ENCODE measurements at places on chromosomes 16 and 17. TPM values are rescaled to one million over a fixed set of nuclear protein-coding genes. Genes with fewer than 3 reads are reported as not detected.

GDPD1 gene
- 3.8 TPM for total RNA-seq

GRCh38 chr16:10946308-10946707 is 1.9 kb downstream of the CLEC16A start:
- DNase-seq: no peak

DNA sequence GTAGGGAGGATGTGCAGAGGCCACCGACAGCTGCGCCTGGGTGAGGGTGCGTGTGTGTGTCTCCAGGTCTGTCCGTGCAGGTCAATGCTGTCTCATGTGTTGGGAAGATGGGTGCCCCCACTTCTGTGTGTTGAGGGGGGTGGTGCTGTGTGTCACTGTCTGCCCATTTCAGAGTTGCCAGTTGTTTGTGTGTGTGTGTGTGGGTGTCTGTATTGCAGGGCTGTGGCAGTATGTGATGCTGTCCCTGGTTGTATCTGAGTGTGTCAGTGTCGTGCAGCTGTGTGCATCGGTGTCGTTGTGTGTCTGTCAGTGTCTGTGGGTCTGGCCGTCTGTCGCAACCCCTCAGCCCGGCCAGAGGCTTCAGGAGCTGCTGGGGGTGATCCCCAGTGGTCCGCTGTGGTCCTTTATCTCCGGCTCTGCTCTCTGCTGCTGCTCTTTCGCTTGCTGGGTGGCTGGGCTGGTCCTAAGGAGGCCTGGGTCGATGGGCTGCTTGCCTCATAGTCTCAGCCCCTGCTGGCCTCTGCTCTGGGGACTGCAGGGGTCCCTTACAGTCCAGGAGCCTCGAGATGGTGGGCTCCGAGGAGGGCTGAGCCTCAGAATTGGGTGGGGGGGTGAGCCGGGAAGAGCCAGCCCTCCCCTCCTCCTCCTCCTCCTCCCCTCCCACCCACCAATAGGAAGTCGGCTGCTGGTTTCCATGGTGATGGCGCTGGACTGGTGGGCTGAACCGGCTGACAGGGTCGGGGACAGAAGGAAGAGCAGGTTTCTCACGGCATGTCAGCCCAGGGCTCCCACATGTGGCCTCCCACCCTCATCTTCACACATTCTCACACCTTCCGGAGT is at the start of gene TSPOAP1:
Gene TSPOAP1, minus strand, starts transcription at position 601 of the 840 bp plus-strand sequence. CDS start 875 bp downstream, outside the sequence.
- DNase-seq: peak; percentile 79

- no peak for DNase-seq
Observed at GRCh38 chr17:58710948-58711552, 18.6 kb downstream of the RAD51C start.

RAB11FIP4 gene
- 2.6 TPM for total RNA-seq

DNA sequence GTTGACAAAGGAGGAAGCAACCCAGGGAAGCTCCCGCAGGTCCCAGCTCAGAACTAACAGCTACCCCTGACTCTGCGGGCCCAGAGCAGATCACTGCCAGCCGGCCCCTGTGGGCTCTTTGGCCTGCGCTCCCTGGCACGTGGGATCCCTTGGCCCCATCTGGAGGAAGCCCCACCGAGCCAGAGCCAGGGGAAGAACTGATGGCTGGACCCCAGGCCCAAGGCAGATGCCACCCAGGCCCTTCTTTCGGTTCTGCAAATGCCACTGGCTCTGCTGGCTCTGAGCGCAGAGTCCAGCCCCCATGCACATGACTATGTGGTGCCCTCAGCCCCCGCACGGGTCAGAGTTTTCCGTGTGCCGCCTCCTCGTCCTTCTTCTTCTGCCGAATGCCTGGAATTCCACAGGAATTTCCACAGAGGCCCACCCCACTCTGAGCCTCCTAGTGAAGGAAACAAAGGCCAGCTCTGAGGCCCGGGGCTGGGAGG is 35.8 kb upstream of the SNN start:
- peak; percentile 92 for DNase-seq

QPRT gene
- total RNA-seq: 1.6 TPM

DNA sequence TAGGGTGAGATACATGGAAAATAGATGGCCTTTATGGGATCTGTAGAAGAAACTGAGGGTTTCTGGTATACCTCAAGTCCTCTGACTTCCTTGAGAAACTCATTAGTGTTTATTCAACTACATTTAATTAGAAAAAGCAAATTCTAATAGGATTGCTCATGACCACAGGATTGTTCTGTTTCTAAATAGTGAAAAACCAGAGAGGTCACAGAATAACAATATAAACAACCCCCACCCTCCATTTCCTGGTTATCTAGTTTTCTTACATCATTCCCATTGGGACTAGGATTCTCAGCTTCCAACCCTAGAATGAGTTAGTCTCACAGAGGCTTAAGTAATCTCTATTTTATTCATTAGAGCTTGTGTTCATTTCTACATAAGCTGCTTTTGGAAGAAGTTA is 30.0 kb downstream of the SF3B3 start:
- no peak for DNase-seq

TMEM220 gene
- 15.4 TPM for total RNA-seq

- no peak for DNase-seq
Observed at GRCh38 chr16:4498546-4499195, 22.5 kb downstream of the HMOX2 start.

CCDC144A gene
- 2.5 TPM for total RNA-seq

GRCh38 chr16:31129568-31130335 is 5.8 kb downstream of the PRSS8 start:
- peak; percentile 83 for DNase-seq

IL34 gene
- 21.9 TPM for total RNA-seq

DNA sequence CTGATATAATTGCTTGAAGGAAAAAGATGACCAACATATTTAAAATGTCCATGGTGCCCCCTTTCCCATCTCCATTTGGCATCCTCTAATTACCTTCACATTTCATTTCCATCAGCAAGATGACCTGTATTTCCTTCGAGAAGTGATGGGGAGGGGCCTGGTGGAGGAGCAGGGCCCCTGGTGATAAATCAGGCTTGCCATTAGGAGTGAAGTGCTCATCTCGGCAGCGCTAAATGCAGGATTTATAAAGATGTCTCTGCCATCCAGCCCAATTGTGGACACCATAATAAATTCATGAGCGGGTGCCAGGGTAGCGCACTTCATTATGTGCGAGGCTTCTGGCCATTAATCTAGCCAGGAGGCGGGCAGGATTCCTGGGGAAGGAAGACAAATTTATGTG is 101.5 kb upstream of the IRX6 start:
- DNase-seq: no peak

DNA sequence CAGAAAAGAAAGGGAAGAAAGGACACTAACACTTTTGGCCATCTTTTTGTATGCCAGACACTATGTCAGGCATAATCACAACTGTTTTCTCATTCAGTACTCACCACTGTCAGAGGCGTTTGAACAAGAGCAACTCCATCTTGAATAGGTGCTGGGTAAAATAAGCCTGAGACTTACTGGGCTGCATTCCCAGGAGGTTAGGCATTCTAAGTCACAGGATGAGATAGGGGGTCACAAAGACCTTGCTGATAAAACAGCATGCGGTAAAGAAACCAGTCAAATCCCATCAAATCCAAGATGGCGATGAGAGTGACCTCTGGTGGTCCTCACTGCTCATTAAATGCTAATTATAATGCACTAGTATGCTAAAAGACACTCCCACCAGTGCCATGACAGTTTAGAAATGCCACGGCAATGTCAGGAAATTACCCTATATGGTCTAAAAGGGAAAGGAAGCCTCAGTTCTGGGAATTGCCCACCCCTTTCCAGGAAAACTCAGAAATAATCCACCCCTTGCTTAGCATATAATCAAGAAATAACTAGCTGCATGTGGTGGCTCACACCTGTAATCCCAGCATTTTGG is 14.9 kb upstream of the LYRM9 start:
- no peak for DNase-seq

- DNase-seq: no peak
Observed at GRCh38 chr17:49108318-49108717, 24.3 kb upstream of the B4GALNT2 start.

- peak; percentile 89 for DNase-seq
Observed at GRCh38 chr16:85402910-85403692, 210.0 kb upstream of the GSE1 start.

DNA sequence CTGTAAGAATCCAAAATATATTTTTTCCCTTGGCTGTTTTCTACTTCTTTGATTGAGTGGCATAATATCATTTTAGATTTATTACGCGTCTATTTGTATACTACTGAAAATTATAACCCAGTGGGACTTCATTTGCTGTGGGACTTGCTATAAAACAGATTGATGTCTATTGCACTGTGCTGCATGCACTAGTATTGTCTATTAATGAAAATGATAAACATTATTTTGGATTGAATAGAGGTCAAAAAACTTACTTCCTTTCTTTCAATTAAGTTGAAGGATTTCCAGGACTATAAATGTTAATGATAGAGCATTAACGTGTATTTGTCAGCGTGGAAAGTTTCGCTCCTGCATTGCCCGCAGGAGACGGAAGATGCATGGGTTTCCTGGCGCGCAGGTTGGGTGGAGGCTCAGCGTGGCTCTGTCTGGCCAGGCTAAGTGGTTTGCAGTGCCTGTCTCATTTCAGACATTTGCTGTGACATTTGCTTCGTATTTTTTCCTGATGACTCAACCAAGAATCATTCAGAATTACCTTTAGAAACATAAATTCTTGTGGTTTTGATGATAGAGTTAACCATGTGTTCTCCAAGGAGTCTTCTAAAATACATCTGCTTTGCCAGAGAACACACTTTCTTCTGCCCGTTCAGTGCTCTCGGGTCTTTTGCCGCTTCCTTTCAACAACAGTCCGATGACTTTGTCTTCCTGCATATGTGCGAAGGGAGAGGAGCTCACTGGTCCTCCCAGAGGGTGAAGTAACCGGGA is 216.7 kb downstream of the RPTOR start:
- no peak for DNase-seq

SCARF1 gene
- 13.8 TPM for total RNA-seq

DNA sequence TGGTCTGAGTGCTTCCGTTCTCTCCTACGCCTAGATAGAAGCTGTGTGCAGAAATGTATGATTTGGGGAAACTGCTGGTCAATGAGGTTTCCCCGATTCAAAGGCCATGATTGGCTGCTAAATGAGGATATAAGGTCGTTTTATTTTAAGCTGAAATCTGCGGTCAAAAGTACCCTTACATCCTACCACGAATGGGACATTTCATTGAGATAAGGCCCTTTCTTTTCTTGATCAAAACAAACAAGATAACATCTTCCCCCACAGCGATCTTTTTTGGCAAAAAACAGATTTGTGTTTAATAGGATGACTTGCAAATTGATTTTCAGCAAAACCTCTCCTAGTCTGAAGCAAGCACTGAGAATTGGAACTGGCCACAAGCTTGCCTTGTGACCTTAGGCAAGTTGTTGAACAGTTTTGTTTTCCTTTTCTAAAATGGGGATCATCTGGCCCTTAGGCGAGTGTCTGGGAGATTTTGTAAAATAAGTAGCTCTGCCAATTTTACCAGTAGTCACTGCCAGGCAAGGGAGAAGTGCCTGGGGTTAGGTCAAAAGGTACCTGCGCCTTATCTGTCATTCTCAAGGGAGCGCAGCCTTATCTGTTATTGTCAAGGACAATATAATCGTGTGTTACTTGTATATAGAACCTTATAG is 635 bp downstream of the SCPEP1 start:
- no peak for DNase-seq

TMEM94 gene
- total RNA-seq: 51.5 TPM

GRCh38 chr17:49022391-49022941 is 25.3 kb downstream of the IGF2BP1 start:
- no peak for DNase-seq

GAST gene
- not detected for total RNA-seq

RFWD3 gene
- 17.1 TPM for total RNA-seq

DNA sequence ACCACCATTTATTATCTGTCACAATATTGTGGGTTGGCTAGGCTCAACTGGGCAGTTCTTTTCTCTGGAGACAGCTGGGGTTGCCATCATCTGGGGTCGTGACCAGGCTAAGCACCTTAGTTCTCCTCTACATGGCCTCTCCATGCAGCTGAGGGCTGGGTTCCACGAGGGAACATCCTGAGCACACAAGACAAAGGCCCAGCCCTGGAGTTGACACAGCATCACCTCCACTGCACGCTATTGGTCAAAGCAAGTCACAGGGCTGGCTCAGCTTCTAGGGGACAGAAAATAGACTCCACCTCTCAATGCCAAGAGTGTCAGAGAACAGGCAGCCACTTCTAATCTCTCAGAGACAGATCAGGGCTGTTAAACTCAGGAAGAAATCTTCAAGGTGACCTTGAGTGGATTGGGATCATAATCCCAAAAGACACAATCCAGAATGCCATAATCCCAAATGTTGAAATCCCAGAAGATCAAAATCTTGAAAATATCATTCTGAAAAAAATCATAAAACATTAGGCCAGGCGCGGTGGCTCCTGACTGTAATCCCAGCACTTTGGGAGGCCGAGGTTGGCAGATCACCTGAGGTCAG is 13.0 kb upstream of the USP10 start:
- DNase-seq: no peak

DNA sequence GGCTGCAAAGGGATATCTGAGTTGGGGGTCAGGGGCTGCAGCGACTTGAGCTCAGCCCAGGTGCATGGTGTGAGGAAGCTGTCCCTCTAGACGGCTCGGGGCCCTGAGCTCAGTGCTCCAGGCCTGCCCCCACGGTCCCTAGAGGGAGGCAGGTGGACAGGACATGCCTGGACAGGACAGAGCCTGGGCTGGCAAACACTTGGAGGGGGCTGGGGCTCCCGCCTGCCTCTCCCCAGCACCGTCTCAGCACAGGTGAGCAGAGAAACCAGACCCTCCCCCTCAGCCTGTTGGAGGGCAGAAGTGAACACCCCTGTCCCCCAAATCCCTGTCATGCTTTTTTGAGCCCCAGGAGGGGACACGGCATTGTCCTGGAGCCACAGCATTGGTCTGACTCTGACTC is 11.4 kb upstream of the SLC38A10 start:
- DNase-seq: no peak

CCL1 gene
- not detected for total RNA-seq

GRCh38 chr16:47045023-47045422 is 71.5 kb upstream of the DNAJA2 start:
- no peak for DNase-seq

TP53TG3C gene
- total RNA-seq: not detected

DNA sequence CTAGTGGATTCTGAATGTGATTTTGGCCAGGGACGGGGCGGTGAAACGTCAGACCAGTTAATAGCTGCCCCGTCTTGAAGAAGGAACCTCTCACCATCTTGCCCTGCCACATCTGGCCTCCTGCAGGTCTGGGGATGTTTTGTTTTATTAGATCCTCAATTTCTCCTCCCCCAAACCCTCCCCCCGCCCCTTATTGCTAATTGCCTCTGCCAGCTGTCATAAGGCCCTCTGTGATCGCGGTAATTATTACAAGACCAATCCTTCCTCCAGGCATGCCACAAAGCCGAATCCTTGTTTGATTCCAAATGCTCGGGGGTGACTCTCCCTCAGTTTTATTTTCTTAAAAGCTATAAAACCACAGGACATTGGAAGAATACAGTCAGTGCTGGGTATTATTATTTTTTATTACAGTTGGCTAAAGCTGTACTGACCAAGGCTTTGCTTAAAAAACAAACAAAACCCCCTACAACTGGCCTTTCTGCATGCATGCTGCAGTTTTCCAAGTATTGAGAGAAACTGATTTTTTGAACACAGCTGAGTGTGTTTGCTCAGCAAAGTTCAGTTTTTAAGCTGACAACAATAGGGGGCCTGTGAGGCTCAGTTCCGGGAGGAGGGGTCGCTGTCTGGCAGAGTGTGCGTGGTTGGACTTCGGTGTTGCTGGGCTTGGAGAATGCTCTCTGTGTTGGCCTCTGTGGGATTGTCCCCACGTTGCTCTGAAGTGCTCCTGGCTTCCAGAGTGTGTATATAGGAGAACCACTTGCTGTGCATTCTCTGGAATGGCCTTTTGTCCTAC is 1.7 kb downstream of the KSR1 start:
- no peak for DNase-seq

- DNase-seq: peak; percentile 98
Observed at GRCh38 chr17:79074649-79075445, at the start of gene ENGASE. Gene ENGASE (plus strand): TSS chr17:79074824. CDS start chr17:79074945, 121 bp downstream.

GRCh38 chr17:21100636-21101035 is 26.1 kb upstream of the DHRS7B start:
- no peak for DNase-seq

EPN3 gene
- total RNA-seq: not detected

KRT15 gene
- not detected for total RNA-seq

Measured in aorta (tissue), 5 donors.